ENCODE measurements at places on chromosomes 5 and 9.

DNA sequence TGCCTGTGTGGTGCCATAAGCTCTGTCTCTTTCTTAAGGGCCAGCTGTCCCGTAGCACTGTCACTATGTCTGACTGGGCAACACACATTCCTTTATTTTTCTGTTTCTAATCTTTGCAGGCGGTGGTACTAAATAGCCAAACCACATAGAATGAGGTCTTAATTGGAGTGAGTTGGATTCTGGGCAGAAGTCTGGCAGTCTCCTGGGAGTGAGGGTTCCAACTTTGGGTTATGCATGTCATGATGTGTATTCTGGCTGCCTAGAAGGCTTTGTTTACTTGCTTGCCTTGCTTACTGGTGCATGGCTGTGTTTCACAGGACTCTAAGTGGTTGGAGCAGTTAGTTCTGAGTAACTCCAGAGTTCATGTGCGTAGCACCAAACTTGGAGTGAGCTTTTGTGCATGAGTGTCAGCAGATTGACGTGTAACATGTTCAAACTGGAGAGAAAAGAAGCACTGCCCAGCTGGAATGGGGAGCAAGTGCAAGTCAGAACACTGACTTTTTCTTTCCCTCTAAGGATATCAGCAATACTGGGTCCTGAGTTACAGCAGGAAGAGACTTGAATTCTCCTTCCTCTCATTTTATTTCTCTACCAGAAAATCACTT is 185.8 kb downstream of the PCSK1 start:
- DNase-seq = no peak

- DNase-seq = no peak
These were observed 126.0 kb upstream of the BOD1 start for GRCh38 chr5:173742432-173742816.

- no peak for DNase-seq
These were observed 235.6 kb upstream of the TUSC1 start for GRCh38 chr9:25913806-25914205.

DNA sequence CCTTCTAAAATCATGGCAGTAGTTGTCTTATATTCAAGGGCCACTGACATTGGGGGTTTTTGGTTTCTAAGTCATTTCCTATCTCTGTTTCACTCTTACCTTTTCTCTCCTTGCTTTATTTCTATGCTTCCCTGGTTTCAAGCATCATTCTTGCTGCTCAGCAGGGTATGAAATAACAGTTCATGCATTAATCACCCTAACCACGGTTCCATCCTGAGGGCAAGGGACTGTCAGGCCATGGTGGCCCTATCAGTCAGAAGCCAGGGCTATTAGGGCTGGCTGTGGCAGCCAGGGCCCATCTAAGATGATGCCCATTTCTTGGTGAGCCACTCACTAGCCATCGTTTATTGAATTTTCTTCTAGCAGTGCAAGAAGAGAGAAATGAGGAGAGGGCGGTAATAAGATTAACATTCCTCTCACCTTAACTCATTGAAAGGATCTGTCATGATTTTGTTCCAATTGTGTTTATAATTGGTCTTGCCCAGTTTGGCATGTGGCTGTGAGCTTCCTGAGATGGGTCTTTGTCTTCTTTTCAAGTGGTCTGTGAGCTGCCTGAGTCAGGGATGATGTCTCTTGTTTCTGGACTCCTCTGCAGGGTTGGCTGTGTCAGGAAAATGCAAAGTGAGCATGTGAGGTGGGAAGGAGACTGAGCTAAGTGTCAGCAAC is 45.2 kb downstream of the CYSTM1 start:
- no peak for DNase-seq

DNA sequence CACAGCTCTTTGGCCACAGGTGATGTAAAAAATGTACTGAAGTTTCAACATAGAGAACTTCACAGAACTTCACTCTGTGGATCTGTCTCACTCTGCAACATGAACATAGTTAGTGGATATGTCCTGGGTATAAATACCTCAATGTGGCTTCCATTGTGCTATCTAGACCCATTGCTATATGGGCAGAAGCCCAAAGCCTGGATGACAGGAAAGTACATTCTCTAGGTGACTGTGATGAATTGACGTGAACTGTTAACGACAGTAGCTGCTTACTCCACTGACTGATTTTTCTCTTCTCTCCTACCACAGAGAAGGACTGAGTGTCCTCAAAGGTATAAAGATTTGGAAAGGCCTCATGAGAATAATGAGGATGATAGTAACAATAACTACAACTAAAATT is 270.1 kb upstream of the FTMT start:
- no peak for DNase-seq

Measured in stimulated activated CD8-positive, alpha-beta memory T cell treated with anti-CD3 and anti-CD28 coated beads, Interleukin-7, amount 100 ng/mL, for 24 hours (primary cell).